ENCODE measurements at places on chromosomes 12 and 14.

GRCh38 chr14:54310151-54310850 is 86.5 kb upstream of the CDKN3 start:
- DNase-seq: no peak

GRCh38 chr12:108609537-108610335 is 11.9 kb upstream of the TMEM119 start:
- DNase-seq: no peak

DNA sequence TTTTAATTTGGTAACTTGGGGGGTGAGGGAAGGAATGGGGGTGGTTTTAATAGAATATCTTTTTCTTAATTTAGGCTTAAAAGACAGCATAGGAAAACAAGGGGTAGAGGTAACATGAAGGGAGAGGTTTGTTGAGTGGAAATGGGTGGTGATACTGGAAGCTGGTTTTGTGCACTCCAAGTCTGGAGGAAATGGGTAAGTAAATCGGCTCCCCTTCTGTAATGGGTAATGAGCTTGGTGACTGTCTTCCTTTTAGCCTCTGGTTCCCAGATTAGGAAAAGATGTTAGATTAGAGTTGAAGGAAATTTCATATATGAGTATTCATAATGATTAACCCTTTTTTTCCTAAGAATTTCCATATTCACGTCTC is 122.1 kb downstream of the SRGAP1 start:
- DNase-seq: no peak

- DNase-seq: no peak
These were observed 45.7 kb downstream of the UTP20 start for GRCh38 chr12:101325590-101325989.

DNA sequence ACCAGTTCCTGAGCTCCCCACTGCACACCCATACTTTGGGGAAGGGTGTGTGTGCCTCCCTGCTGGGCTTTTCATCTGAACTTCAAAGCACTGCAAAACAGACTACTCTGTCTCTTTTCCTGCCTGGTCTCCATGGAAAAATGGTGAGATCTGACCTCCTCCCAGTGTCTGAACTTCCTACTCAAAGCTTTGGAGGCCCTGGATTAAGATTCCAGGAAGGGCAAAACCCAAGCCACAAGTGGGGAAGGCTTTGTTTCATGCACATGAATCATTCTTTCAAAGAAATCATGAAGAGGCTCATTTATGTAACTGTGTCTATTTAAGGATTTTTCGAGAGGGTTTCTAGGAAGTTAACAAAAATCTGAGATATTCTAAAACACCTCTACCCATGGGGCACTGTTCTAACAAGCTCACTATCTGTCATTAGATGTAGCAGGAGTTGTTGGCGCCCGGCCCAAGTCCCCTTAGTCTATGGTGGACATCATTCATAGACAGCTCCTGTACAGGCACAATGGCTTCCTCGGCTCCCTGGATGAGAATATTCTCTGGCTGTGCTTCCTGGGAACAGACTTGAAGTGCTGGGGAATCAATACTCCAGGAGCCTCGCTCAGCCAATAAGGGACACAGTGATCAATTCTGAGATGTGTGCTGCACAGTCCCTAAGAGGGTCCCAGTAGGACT is 224.0 kb downstream of the KTN1 start:
- no peak for DNase-seq

All from activated naive CD4-positive, alpha-beta T cell treated with anti-CD3 and anti-CD28 coated beads, Interleukin-2, amount 50 U/mL, for 16 hours (primary cell).